NCI-H1694 (cell line): ENCODE measurements at places on chromosomes 1 and 21.

DNA sequence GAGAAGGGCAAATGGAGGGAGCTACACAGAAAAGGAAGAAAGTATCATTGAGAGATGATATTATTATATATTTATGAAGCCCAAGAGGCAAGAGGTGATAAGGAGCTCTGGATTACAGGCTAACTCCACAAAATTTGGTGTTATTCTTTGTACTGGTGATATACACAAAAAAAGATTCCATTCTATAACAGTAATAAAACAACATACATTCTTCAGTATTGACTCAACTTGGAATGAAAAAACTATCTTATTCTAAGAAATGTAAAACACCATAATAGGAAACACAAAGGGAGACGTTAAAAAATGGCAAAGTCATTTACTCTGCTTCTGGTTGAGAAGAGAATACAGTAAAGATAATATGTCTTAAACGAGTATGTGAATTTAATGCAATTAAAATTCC is 99.4 kb downstream of the TEX35 start:
- DNase-seq = no peak

DNA sequence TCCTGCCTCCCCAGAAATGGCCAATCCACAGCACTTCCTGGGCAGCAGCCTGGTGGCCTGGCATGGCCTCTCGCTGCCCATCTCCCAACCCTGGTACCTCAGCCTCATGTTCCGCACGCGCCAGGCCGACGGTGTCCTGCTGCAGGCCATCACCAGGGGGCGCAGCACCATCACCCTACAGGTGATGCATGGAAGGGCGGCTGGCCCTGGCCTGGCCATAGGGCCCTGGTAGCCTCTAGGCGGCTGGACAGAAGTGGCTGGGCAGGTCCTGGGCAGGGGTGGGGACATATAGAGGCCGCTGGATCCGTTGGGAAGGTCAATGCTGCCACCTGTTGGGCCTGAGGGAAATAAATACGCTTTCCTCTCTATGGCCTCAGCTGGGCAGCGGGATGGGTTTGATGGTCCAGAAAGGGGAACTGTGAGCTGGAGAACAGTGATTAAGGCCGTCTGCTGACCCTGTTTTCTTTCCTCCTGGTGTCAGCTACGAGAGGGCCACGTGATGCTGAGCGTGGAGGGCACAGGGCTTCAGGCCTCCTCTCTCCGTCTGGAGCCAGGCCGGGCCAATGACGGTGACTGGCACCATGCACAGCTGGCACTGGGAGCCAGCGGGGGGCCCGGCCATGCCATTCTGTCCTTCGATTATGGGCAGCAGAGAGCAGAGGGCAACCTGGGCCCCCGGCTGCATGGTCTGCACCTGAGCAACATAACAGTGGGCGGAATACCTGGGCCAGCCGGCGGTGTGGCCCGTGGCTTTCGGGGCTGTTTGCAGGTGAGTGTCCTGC is 14.4 kb downstream of the CELSR2 start:
- DNase-seq = no peak

GRCh38 chr1:119674835-119675289 is 26.8 kb upstream of the ZNF697 start:
- DNase-seq = no peak

DNA sequence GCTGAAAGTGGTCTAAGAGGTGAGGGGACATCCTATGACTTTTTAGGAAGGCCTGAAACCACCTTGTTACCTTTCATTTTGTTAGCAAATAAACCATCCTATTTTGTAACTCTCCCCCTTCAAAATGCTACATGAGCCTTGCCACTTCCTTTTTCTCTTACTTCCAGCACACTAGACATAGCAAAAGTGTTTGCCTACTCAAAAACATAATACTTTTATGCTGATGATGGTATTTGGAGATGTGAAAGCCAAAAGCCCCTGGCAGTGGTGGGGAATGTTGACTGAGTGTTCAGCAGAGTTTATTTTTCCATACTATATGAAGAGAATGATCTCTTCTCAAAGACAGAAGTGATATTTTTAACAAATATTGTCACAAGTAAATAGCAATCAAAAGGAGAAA is 134.2 kb downstream of the EDEM3 start:
- no peak for DNase-seq

DNA sequence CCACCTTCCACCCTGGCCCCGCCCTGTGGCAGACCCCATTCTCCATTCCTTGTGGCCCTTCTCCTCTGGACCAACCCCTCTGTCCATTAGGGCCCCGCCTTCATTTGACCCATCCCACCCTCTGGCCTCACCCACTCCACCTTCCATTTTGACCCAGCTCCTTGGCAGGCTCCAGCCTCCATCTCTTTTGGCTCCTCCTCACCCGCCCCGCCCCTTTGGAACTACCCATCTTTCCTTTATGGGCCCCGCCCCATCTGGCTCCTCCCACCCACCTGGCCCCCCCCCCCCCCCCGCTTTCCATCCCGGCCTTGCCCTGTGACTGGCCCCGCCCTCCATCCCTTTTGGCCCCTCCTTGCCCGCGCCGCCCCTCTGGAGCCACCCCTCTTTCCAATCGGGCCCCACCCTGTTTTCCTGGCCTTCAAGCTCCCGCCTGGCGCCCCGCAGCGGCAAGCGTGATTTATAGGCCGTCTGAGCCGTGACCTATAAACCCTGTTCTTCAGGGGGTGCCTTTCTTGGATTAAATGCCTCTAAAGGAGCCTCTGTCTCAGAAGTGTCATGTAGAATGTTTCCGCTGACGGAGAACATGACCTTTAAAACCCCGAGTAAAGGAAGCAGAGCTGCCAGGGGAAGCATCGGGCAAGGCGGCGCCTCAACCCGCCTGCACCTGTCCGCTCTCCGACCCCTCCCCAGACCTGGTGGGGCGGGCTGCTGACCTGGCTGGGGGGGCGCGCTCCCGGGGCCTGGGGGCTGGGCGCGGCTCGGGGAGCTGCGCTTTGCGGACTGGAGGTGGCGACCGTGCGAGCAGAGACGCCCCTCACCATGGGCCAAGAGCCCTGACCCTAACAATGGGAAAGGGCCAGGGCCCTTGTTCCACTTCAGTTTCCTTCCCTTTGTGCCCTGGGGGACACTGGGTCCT is 178.0 kb downstream of the CAMTA1 start:
- no peak for DNase-seq

DNA sequence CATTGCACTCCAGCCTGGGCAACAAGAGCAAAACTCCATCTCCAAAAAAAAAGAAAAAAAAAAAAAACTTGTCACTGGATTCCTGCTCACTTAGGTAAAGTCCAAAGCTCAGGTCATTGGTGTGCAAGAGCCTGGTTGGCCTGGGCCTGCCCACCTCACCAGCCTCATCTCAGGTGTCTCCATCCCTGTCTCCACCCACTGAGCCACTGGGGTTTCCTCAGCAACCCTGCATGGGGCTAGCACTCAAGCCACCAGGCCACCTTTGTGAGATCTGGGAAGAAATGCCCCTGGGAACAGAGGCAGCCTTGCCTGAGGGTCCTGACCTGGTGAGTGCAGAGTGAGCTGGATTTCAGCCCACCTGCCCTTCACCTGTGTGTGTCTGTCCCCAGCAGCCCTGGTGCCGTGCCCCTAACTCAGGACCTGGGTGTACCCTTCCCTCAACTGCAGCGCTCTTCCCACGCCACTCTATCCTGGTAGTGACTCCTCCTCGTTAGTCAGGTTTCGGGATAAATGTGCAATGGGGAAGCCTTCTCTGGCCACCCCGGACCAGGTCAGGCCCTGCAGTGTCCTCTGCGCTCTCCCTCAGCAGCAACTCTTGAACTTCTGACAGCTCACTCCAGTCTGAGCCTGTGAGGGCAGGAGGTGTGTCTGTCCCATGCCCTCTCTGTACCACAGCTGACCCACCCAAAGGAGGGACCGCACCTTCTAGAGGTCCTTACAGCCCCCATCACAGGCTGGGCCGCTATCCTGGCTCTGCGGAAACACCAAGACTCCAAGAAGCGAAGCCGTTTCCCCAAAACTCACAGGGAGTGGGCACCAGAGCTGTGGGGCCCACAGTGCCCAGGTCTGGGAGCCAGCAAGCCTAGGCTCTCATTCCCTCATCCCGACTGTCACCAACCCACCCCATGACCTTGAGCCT is 3.3 kb downstream of the PDZK1IP1 start:
- DNase-seq = no peak

- DNase-seq = no peak
Measured at GRCh38 chr1:246394121-246394520, 113.0 kb downstream of the SMYD3 start.

DNA sequence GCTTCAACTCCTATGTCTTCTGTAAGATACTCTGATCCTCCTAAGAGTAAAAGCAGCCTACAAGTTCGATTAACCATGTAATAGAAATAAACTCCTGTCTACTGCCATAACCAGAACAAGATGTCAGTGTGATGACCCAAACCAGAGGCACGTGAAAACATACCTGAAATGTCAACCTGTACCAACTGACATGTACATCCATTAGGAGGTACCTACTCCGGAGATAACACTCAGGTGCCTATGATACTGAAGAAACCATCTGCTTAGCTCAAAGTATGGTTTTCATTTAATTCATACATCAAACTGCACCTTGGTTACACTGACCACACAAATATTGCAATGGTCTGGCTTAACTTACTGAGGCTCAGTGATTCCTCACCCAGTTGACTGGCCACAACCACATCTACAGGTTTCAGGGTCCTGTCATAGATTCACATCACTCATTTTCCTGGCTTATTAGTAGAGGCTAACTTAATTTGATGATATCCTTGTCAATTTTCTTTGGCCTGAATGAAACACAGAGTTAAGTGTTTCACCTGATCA is 4.4 kb downstream of the ITPKB start:
- DNase-seq = no peak
